ENCODE measurements at places on chromosomes 5 and 9.

GRCh38 chr5:142661957-142662356, 23.9 kb downstream of the FGF1 start:
- no peak for DNase-seq

- no peak for DNase-seq
Measured at GRCh38 chr5:79074641-79075040, 5.1 kb downstream of the BHMT2 start.

DNA sequence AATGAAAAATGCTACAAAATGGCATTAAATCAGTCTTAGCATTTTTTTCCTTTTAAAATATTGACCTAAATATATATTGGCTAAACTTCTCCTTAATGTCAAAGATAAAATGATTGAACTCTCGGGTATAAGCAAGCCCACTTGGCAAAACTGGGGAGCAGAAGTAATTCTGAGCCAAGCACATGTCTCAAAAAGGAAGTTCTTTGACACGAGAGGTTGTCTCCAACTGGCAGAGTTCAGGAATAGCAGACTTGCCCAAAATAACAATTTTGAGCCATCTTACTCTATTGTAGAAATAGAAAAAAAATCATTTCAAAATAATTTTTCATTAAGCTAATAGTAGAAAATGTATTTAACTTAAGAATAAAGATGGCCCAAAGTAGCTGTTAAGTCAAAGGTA, 10.4 kb upstream of the MLLT3 start:
- no peak for DNase-seq

GRCh38 chr5:148730942-148731898, 76.9 kb upstream of the HTR4 start:
- peak; percentile 79 for DNase-seq

- peak; percentile 2 for DNase-seq
Measured at GRCh38 chr9:101705135-101705661, 33.2 kb downstream of the GRIN3A start.

GRCh38 chr5:134268919-134269318, 43.0 kb upstream of the PPP2CA start:
- no peak for DNase-seq

DNA sequence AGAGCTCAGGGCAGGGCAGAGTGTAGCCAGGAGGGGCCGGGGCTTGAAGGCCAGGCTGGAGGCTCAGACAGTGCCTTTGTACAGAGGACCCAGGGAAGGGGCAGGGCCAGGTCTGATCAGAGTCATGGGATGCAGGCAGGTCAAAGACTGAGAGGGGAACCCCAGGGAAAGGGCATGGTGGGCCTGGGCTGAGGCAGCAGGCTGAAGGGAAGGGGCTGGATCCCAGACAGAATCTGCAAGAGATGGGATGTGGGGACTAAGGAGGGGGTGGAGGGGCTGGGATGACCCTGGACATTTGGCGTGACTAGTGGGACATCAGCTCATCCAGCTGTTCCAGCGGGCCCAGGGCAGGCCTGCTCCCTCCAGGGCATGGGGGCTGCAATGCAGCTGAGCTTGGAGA, 15.5 kb upstream of the MRNIP start:
- no peak for DNase-seq

DNA sequence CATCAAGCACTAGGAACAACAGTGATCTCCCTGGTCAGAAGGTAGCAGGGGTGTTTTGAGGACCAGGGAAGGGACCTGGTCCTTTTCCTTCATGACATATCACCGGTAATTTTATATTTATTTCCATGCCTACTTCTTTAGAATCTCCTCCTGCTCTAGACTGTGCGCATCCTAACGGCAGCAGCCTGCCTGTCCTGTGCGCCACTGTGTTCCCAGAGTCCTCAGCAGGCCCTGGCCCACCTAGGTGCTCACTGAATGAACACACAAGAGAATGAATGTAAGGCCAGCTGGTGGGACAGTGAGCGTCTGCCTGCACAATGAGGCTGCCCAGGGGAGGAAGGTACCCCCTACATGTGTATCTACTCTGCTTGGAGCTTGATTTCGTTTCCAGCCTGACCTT, 51.5 kb downstream of the C5orf15 start:
- no peak for DNase-seq

- DNase-seq = no peak
Measured at GRCh38 chr9:105308461-105309341, 64.2 kb downstream of the SLC44A1 start.

DNA sequence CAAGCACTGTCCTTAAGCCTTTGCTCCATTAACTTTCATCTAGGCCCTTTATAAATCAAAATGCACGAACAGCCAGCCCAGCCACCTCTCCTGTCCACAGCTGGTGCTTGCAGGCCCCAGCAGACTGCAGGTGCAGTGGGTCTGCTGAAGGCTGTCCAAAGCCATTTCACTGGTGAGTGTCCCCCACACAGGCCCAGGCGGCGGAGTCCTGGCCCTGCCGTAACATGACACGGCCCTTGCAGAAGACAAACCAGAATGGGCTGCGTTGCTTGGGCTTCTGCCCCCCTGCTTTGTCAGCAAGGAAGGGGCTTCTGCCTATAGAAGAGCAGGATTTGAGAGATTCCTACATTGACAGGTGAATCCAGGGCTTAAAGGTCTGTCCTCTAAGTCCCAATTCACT, 188.6 kb downstream of the NR3C1 start:
- DNase-seq = no peak

GRCh38 chr9:71721855-71722254, 46.5 kb downstream of the CEMIP2 start:
- no peak for DNase-seq

DNA sequence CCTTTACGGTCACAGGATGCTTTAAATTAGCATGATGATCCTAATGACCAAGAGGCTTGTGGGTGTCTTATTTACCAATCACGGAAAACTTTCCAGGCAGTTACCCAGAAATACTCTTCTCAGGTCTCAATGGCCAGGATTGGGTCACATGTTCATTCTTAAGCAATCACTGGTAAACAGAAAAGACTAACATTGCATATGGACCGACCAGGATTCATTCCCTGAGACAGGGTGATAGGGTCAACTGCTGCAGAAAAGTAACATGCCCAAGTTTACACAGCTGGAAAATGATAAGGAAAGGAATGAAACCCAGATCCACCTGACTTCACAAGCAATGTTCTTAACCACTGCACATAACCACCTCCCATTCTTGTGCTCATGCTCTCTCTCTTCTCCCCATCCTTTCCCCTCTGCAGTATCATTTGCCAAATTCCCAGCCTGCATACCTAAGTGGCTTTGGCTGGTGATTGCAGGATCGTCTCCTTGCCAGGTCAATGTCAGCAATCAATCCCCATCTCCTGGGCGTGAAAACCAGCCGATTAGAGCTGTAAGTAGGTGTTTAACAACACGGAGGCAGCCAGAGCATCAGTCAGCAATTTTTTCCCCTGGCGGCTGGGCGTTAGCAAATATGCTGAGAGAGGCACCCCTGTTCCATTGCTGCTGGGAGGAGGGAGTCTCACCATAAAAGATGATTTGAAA, 219.4 kb downstream of the NMUR2 start:
- no peak for DNase-seq

DNA sequence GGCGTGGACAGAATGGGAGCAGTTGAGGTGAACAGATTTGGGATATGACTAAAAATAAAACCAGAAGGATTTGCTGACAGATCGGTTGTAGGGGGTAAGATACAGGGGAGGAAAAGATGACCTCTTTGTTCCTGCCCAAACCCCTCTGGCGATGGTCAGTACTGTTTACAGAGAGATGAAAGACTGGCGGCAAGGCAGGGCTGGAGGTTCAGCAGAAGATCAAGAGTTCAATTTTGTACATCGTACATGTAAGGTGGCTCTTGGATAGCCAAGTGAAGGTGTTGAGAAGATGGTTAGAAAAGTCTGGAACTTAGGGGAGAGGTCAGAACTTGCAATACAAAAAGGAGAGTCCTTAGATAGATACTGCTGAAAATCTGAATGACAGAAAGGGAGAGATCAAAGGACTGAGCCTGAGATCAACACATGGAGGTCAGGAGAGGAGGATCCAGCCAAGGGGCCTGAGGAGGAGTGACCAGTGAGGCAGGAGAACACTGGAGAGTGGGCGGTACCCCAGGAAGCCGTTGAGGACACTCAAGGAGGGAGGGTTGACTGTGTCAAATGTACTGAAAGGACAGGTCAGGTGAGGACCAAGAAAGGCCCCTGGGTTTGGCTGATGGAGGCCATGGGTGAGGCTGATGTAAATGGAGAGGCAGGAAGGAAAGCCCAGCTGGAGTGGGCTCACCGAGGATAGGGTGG, 7.1 kb downstream of the IL4 start:
- no peak for DNase-seq

GRCh38 chr5:9198394-9198793, 347.5 kb downstream of the SEMA5A start:
- no peak for DNase-seq

DNA sequence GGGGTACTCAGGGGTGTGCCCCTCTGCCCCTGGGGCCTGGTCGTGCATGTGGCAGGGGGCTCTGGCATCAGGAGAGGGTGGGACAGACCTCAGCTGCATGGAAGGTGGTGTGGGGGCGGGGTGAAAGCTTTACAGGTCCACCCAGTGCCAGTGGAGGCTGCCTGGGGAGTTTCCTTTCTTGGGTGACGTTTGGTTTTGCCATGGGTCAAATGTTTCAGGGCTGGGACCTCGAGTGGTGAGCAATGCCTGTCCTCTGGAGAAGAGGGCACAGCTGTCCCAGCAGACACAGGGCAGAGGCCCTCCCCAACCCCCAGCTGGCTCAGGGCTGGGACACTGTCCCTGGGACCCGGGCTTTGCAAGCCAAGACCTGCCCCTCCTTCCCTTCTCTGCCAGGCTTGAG, 3.6 kb downstream of the RXRA start:
- DNase-seq = no peak

DNA sequence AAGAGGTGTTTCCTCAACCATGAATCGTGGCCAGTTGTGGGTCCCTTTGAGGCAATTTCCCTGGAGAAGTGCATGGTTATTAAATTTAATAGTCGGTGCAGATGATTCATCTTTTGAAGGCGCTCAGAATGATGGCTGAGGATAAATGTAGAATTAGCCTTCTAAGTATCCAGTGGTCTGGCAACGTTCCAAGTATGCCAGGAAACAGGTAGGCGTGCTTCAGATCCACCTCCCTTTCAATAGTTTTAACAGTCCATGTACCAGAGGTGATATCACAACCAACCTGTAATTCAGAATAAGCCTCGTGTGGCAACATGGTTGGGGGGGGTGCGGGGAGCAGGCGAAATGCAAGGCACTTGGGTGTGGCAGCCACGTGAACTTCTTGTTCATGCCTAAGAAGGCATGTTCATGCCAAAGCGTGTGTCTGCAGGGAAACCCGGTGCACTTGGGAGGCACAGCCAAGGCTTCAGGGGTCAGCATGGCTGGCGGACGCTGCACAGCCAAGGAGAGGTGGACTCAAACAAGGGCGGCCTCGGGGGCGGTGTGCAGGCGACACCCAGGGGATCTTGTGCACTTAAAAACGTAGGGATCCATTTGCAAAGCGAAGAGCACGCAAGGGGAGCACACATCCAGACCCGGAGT, 5.2 kb upstream of the NKD2 start:
- peak; percentile 8 for DNase-seq

- no peak for DNase-seq
Measured at GRCh38 chr5:149141957-149142851, 911 bp downstream of the ABLIM3 start.

GRCh38 chr5:115381911-115382662, 85.6 kb upstream of the CCDC112 start:
- DNase-seq = no peak

DNA sequence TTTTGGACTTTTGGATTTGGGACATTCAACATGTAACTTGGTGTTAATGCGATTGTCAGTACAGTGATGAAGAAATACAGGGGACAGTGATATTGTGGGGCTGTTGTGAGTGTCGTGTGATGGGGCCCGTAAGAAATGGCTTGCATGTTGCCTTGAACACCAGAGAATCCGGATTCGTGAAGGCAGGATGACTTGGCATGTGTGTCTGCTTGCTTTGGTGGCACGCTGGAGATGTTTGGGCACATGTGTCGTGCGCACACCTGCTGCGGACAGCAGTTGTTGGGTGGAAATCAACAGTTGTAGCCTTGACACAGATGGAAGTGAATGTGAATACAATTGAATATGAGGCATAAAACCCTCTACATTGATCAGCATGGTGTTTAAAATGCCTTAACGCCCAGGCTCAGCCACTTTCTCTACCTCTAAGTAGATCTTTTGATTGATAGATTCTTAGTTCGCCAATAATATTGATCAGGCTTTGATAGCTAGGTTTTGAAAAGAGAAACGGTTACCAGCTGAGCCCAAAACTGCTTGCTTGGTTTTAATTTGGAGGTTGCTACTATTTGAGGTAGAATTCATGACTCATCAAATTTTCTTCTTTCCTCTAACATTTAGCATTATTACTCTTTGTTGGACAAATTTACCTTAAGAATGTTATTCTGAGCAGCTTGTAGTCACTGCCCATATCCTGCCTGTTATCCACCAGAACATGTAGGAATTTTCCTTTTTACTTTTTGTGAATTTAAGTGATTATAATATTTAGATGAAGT, 94.4 kb downstream of the TRIO start:
- no peak for DNase-seq

- DNase-seq = no peak
Measured at GRCh38 chr9:4855841-4856240, 63.1 kb downstream of the RCL1 start.

DNA sequence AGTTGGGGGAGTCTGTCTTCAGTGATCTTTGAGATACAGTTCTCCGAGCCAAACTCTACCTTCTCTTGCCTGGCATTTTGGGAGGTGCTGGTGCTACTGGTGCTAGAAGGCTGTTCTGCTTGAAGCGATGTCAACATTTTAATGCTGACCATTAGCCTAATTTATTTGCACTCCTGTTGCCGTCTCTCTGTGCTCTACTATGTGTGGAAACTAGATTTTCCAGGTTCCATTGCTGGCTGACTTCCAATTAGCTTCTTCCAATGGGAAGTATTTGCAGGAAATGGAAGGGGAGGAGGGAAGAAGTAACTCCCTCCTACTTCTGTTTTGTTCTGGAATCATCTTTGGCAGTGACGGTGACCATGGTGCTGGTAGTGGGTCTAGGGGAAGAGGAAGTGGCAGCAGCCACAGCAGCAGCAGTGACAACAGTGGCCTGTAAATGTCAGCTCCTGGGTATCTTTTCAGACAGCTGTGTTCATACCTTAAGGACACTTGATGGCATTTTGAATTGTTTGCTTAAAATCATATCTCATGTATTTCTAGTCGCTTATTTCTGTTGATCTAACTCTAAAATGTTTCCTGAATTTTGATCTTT, 7.9 kb downstream of the TXNDC8 start:
- DNase-seq = no peak

DNA sequence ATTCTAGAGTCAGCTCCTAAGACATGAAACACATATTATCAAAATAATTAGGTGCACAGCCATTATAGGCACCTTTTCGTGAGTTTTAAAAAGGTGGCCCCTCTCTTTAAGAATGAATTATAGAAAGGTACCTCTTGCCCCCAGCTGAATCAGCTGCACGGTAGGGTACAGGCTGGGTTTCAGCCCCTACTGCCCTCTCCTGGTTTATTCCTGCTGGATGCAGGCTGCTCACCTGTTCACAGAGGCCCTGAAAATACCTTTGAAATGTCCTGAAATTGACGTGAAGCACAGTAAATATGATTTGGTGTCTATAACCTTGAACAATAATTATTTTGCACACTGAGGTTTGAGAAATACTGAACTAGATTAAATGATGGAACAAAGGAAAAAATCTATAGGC, 504.8 kb upstream of the SGCD start:
- DNase-seq = no peak

- DNase-seq = no peak
Measured at GRCh38 chr5:86974955-86975354, 292.7 kb upstream of the RASA1 start.

Data from CD4-positive, alpha-beta T cell treated with Interleukin-4 for 4 hours (primary cell).